ENCODE measurements at places on chromosomes 3 and 15. TPM values are rescaled to one million over a fixed set of nuclear protein-coding genes. Genes with fewer than 3 reads are reported as not detected.

DNA sequence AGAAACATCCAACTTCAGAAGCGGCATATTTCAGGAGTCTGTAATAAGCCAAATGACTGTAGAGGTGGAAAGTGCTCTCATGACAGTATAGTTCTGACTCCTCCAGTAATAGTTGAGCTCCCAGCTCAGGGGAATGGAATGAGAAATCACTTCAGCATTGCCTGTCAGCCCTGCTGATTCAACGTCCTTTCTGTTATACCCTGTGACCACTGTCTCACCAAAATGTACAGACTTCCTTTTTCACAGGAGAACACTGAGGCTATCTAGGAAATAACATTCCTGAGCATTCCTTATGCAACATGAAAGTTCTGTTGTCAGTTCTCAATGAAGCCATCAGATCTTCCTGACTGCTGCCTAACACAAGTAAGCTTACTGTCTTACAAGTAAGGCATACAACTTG, 284.5 kb upstream of the MME start:
- peaks cover 4% of the 10 kb centered on the region for H3K4me1 ChIP-seq
- H3K27me3 ChIP-seq: no peaks in the 10 kb centered on the region
- peak overlapping the region; percentile 50 for H3K27ac ChIP-seq
- H3K4me3 ChIP-seq: no peak overlapping the region
- no peak for DNase-seq

CCDC54 gene
- not detected for total RNA-seq

GRCh38 chr3:66435989-66436388, 64.8 kb downstream of the LRIG1 start:
- H3K4me3 ChIP-seq: no peak overlapping the region
- no peak overlapping the region for H3K27ac ChIP-seq
- DNase-seq: no peak
- no peaks in the 10 kb centered on the region for H3K27me3 ChIP-seq
- peaks cover 22% of the 10 kb centered on the region for H3K4me1 ChIP-seq

GOLGA6L7 gene
- total RNA-seq: not detected

GRCh38 chr15:61584410-61584809, 355.3 kb upstream of the RORA start:
- H3K4me3 ChIP-seq: no peak overlapping the region
- no peak overlapping the region for H3K27ac ChIP-seq
- no peak for DNase-seq
- no peaks in the 10 kb centered on the region for H3K27me3 ChIP-seq
- no peaks in the 10 kb centered on the region for H3K4me1 ChIP-seq
- H3K36me3 ChIP-seq: no peaks in the 10 kb centered on the region

GJD2 gene
- total RNA-seq: not detected

DNA sequence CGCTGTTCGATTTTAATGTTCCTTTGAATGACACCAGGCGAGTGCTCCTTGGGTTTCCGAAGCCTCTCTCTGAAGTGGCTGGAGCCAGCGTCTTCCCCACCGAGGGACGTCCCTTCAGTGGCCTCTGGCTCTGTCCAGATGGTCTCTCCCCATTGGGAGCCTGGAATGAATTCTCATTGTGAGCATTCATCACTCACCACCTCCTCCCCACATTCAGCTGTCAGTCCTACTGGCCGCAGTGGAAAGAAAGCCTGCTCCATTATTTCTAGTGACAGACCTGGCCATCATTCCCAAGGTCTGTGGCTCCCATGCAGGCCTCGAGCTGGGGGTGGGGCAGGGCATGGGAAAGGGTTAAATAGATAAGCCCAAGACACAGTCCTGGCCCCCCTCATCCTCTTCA, 35.2 kb downstream of the ZNF710 start:
- H3K27me3 ChIP-seq: no peaks in the 10 kb centered on the region
- peaks cover 85% of the 10 kb centered on the region for H3K4me1 ChIP-seq
- no peak overlapping the region for H3K4me3 ChIP-seq
- H3K36me3 ChIP-seq: no peaks in the 10 kb centered on the region
- DNase-seq: no peak
- peak overlapping the region; percentile 94 for H3K27ac ChIP-seq

DNA sequence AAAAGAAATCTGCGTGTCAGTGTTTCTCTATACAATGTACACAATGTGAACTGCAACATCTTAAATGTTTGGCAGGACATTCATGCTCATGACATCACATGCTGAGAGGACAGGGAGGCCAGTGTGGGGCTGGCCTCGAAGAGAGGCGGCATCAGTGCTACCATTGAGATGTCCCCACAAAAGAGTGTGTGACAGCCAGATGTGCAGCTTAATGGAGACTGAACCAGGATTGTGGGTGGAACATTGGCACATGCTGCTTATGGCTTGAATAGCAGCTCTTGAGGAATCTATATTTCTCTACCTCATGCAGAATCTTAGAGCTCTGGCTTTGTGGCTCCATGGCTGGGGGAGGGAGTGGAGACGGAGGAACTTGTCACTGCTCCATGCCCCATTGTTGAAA, 18.5 kb downstream of the CLDN11 start:
- no peaks in the 10 kb centered on the region for H3K4me1 ChIP-seq
- no peak for DNase-seq
- no peaks in the 10 kb centered on the region for H3K27me3 ChIP-seq

- H3K4me3 ChIP-seq: no peak overlapping the region
- H3K27ac ChIP-seq: no peak overlapping the region
- H3K36me3 ChIP-seq: no peaks in the 10 kb centered on the region
- H3K27me3 ChIP-seq: peaks cover 16% of the 10 kb centered on the region
- H3K4me1 ChIP-seq: peaks cover 6% of the 10 kb centered on the region
Observed at GRCh38 chr15:58070801-58071418, 5.4 kb upstream of the ALDH1A2 start.

WDR93 gene
- total RNA-seq: 1.2 TPM

DNA sequence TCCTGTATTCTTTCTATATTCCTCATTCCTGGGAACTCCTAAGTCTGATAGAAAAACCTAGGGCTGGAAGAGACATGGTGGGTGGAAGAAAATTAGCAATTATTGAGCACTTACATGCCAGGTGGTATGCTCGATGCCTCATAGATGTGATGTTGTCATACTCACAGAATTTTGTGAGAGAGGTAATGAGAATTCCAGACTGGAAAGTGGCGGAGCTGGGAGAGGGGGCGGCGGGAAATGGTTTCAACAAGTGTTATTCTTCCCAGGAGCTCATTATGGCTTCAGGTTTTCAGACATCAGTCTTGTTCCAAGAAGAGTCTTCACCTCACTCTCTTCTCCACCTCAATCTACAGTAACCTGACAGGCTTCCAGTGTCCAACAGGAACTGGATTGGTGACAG, 16.2 kb downstream of the TIMP4 start:
- H3K36me3 ChIP-seq: no peaks in the 10 kb centered on the region
- H3K27ac ChIP-seq: no peak overlapping the region
- no peaks in the 10 kb centered on the region for H3K27me3 ChIP-seq
- H3K4me3 ChIP-seq: no peak overlapping the region
- no peak for DNase-seq
- H3K4me1 ChIP-seq: peaks cover 42% of the 10 kb centered on the region

DNA sequence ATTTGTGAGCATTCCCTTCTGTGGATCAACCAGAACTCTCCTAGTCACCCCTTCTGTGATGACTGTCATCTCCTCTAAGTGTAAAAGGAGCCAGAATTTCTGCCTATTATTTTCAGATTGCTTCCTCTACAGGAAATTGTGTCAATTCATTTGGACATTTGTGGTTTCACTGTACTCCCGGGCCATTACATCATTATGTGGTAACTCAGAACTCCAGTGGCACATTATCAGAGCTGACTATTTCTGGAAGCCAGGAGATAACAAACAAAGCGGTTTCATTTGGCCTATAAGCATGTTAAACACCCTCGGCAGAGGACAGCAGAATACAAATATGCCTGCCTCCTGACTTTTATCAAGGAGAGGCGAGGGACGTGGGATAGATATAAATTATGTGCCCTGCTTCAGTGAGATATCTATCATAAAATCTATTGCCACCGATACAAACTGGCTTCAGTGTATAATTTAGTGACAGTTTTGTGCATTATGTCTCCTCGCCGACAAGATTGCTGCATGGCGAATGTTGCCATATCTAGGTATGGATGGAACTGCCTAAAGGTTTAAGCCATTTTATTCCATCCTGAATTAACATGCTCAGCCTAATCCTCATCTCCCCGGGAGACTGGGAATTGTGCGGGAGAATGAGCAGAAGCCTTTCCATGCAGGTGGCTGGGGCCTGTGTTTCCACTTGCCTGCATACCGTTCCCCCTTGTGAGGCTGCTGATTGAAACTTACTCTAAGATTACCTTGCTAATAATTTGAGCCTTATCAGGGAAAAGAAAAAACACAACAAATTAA, 193.4 kb upstream of the SEMA6D start:
- H3K4me1 ChIP-seq: peaks cover 12% of the 10 kb centered on the region
- H3K27me3 ChIP-seq: no peaks in the 10 kb centered on the region

- DNase-seq: no peak
- H3K4me3 ChIP-seq: no peak overlapping the region
- no peak overlapping the region for H3K27ac ChIP-seq
- H3K4me1 ChIP-seq: no peaks in the 10 kb centered on the region
- H3K27me3 ChIP-seq: no peaks in the 10 kb centered on the region
Observed at GRCh38 chr3:150035910-150036612, 65.4 kb upstream of the PFN2 start.

All from lower lobe of right lung (tissue), 2 donors.